ENCODE measurements at places on chromosomes 1 and 21.

DNA sequence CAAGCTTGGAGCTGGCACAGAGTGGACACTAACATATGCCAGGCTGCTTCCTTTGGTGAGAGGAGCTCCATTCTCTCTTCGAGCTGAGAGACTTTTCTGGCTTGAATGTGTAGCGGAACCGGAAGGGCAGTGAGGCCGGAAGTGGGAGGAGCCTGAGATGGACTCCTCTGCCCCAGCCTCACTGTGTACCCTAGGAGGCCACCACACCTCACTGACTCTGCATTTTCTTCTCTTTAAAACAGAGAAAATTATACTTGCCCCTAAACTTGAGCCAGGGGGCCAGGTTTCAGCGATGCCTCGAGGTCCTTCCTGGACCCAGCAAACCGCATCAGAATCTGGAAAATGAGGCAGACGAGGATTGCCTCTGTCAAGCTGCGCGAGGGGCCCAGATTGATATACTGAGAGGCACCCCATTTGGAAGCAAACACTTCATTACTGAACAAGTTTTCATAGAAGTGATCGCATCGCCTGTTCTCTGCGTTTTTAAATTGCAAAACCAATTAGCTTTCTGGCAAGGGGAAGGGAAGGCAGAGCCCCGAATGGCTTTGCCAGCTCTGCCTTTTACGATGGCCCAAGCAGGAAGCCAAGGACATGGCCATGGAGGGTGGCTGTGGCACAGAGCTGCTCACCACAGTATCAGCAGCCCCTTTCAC, 708.1 kb downstream of the PTPRU start:
- no peak for DNase-seq

DNA sequence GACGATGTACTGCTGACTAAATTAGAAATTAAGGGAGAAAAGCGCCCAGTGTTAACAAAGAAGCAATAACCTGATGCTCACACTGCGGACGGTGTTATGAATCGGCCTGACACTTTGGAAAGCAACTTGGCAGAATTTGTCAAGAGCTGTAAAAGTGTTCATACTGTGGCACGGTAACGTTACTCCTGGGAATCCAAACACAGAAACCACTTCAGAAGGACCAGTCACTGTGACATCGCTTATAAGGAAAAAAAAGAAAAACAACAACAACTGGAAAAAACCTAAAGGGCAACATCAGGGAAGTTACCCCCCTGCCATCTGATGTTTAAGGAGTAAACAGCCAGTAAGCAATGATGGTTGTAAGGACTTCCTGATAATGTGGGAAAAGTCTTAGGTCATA, 27.7 kb downstream of the CAPZB start:
- DNase-seq, result no peak

GRCh38 chr21:28257276-28257675, 735.4 kb downstream of the LTN1 start:
- no peak for DNase-seq

DNA sequence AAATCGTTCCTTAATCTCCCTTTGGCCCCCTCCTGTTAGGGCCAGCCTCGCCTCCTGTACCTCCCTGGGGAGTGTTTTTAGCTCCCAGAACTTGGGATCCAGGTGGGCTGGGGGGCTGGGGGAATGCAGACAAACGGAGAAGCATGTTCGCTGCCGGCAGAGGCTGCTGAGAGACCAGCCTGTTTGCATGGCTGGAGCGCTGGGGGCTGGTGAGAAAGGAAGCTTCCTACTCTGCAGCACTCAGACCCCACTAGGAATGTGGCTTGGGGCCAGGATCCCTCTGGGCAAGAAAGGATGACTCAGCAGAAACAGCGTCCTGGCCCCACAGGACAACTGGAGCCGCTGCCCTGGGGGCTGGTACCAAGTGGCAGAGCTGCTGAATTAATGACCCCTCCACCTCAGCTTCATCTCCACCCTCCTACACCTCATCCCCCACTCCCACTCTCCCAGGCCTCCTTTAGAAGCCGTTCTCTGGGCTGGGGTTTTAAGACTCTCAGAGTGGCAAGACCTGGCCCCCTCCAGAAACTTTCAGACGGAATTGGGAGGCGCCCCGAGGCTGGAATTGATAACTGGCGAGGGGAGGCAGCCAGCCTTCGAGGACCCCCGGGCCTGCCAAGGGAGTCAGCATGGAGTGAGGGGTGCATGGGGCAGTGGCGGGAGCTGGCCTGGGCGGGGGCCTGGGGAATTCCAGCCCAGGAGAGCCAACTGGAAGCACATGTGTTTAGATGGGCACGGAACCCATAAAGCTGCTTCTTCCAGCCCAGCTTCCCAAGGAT, 28.5 kb upstream of the EPS8L3 start:
- peak; percentile 64 for DNase-seq

DNA sequence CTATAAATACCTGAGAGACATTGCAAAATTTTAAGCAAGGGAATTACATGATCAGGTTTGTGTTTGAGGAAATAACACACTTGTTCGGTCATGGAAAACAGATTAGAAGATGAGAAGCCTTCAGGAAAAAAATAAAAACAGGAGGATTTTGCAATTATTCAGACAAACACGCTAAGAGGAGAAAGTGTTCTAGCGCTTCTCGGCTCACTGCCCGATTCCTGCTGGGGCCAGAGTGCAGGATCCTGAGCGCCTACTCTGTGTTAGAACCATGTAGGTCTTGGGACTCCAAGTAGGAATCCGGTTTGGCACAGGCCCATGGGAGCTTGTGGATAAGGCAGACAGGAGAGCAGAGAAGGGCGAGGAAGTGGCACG, 8.1 kb upstream of the PRELP start:
- DNase-seq, result peak; percentile 41

DNA sequence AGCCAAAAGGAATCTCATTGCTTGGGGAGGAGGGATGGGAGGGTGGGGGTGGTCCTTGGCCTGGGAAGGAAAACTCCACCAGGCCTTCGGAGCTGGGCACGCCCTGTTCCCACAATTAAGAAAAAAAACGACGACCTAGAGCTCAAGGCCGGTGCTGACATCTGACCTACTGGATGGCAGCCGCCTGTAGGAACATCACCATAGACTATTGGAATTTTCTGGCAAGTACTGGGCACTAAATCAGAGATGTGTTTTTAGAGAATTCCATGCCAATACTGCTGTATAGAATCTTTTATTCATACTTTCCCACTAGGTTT, 729 bp downstream of the NADK start:
- DNase-seq, result no peak

- no peak for DNase-seq
These were observed 101.3 kb downstream of the KCNJ15 start for GRCh38 chr21:38358098-38358497.

DNA sequence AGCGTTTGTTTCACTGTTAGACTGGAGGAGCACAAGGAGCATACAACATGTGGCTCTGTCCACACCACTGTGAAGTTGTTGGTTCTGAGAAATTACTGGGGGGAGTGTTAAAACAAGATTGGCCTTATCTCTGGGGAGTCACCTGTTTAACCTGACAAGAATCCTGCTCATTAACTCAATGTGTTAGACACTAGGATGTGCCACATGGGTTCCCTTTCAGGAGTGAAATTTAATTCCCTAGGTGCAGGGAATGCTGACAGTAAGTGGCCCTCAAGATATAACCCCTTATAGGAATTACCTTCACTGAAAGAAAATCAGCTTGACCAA, 45.8 kb upstream of the WNT2B start:
- DNase-seq, result no peak

DNA sequence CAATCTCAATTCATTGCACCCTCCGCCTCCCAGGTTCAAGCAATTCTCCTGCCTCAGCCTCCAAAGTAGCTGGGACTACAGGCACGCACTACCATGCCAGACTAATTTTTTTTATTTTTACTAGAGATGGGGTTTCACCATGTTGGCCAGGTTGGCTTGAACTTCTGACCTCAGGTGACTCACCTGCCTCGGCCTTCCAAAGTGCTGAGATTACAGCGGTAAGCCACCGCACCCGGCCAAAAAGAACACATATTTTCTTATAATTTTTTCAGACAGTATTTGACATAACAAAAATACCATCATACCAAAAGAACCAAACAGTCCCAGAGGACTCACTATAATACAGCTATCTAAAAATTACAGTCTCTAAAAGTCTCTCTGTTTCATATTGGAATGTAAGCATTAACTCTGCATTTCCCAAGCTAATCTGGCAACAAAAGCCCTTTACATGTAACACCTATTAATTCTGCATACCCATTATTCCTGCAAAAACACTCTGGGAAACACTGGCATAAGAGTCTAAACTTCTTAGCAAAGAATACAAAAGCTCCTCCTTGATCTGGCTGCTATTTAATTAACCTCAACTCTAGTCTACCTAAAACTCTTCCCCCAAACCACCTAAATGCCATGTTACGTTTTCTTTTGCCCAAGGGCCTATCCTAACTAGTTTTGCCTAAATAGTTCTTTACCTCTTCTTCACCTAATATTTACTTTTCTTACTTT, 26.9 kb downstream of the WDR26 start:
- no peak for DNase-seq

DNA sequence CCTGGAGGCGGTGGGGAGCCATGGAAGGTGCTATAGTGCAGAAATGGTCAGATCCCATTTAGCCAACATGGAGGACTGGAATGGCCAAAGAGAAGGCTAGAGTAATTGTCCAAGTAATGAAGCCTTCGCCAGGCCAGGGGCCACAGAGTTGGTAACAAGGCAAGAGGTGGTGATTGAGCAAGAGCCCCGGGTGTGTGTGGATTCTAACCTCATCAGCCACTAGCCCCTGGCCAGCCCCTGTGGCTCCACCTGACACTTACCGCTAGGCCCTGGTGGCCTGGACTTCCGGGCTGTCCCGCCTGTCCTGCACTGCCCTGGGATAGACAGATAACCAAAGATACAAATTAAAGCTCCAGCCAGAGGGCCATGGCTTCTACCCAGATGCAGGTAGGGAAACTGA, 9.9 kb downstream of the COL9A2 start:
- no peak for DNase-seq

- no peak for DNase-seq
These were observed 54.7 kb upstream of the EPS8L3 start for GRCh38 chr1:109818271-109818987.

DNA sequence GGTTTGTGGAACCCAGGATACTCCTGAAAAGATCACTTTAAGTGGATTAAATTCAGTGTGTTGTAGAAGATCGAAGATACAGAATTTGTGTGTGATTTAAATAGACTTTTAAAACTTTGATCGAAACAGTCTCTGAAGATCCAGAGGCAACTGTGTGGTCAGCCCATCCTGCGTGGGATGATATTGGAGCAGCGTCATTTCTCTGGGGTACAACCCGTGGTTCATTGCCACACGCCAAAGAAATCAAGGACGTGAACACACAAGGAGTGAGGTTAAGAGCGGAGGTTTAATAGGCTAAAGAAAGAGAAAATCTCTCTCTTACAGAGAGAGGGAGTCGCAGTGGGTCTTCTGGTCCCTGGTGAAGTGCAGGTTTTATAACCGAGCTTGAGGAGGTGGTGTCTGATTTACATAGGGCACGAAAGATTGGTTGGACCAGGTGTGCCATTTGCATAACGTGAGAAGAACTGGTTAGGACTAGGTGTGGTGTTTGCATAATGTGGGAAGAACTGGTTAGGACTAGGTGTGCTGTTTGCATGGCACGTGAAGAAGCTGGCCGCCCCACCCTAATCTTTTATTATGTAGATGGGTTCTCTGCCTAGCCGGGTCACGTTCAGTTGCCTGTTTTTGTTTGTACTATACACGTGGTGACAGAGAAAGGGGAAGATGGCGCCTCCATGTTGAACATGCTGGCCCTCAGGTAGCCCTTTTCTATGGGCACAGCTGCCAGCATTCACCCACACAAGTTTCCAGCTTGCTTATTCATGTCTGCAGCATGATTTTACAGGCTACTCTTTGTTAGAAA, 82.3 kb downstream of the ADSS2 start:
- DNase-seq, result no peak

GRCh38 chr1:115348636-115349035, 10.6 kb upstream of the NGF start:
- DNase-seq, result no peak

DNA sequence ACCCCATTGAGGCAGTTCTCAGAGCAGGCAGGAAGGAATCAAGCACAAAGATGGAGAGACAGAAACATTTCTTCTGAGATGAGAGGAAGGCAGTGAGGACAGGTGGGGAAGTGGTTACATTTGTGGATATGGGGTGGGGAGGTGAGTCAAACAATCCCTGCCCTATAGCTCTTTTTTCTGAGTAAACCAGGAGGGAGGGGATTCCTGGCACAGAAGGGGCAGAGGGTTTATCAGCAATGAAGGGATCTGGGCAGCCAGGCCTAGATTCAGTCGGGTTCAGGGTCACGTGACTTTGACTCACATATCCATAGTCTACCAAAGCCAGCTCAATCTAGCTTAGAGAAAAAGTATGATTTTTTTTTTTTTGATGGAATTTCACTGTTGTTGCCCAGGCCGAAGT, 15.7 kb upstream of the PHC2 start:
- DNase-seq, result no peak

DNA sequence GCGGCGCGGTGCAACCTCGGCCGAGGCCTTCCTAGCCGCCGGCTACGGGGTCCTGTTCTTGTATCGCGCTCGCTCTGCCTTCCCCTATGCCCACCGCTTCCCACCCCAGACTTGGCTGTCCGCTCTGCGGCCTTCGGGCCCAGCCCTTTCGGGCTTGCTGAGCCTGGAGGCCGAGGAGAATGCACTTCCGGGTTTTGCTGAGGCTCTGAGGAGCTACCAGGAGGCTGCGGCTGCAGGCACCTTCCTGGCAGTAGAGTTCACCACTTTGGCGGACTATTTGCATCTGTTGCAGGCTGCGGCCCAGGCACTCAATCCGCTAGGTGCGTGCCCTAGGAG, 379 bp downstream of the PPCS start:
- DNase-seq, result peak; percentile 33

DNA sequence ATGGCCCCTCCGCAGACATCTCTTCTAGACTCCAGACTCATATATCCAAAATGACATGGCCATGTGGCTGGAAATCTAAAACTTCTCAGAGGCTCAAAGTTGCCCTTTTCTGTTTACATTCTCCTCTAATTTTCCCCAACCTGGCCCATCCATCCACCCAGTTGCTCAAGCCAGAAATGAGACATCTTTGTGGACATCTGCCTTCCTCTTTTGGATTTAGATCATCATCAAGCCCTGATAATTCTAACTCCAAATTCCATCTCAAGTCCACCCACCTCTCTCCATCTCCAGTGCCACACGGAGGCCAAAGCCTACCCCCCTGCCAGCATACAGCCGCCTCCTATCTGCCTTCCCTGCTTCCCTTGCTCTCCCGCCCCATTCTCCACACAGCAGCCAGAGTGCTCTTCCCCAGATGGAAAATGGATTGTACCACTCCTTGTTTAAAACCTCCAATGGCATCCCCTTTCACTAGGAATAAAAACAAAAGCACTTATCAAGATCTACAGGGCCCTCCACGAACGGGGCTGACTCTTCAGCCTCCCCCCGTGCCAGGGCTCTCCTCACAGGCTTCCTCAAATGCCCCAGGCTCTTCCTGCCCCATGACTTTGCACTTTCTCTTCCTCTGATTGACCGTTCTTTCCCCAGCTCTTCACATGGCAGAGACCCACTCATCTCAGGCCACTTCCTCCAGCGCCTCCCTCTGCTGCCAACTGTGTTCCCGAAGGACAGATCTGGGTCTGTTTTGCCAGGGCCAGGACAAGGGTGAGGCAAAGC, 40.1 kb downstream of the SYT6 start:
- no peak for DNase-seq

Measured in skin of body (tissue), 3 donors.